ENCODE measurements at places on chromosomes 2 and 18.

DNA sequence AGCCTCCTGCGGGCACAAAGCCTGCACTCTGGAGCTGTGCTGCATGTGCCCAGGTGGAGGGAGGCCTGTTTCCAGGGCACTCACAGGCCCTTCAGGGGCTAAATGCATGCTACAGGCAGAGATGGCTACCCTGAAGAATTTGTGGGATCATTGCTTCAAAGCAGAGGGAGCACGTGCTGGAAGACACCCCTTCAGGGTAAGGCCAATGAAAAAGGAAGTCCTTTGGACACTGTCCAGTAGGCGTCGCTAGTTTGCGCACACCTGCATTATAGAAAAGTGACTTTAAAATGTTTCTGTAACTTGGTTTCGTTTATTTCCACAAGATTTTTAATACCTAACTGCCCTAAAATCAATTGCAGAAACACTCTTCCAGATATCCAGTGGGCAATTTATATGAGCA is 325.3 kb downstream of the ZNF516 start:
- DNase-seq = no peak

GRCh38 chr2:79993144-79993543 is 311.4 kb downstream of the LRRTM1 start:
- no peak for DNase-seq

- DNase-seq = peak; percentile 93
Observed at GRCh38 chr2:42169100-42169873, at the start of gene EML4. EML4 (plus strand) TSS chr2:42169353; CDS start chr2:42169612, 259 bp downstream.

DNA sequence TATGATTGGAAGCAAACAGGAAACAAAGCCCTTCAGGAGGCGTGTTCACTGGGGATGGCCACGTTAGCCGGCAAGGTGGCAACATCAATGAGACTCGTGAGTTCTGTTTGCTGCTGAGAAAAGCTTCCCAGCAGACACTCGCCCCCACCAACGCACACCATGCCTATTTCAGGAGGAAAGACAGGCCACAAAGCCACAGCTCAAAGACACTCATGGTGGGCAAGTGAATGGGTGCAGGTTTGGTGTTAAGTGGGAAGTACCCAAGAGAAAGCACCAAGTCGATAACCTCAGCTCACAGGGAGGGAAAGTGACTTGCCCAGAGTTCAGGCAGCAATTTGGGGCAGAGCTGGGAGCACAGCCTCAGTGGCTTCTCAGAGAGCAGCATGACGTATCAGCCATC is 10.5 kb upstream of the MTERF4 start:
- no peak for DNase-seq

DNA sequence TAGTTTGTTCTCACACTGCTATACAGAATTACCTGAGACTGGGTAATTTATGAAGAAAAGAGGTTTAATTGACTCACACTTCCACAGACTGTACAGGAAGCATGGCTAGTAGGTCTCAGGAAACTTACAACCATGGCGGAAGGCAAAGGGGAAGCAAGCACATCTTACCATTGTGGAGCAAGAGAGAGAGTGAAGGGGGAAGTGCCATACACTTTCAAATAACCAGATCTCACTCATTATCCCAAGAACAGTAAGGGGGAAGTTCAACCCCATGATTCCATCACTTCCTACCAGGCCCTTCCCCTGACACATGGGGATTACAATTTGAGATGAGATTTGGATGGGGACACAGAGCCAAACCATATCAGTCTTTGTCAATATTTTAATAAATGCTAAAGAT is 5.0 kb upstream of the CRYGB start:
- DNase-seq = no peak

DNA sequence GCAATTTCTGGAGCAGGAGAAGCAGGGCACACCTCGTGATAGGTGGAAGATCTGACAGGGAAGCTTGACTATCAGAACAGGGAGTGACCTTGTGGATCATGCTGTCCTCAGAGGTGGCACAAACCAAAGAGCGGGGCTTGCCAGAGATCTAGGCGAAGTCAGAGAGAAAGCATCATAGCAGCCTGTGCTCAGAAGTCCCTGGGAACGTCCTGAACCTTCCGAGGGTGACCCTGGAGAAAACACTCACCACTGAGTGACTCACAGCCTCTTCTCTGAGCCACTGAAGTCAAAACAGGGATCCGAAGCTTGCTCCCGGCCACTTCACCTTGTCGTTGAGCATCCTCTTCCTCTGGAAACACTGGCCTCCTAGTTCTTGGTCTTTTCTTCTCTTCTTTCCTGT is 56.7 kb downstream of the IL1R2 start:
- DNase-seq = no peak

DNA sequence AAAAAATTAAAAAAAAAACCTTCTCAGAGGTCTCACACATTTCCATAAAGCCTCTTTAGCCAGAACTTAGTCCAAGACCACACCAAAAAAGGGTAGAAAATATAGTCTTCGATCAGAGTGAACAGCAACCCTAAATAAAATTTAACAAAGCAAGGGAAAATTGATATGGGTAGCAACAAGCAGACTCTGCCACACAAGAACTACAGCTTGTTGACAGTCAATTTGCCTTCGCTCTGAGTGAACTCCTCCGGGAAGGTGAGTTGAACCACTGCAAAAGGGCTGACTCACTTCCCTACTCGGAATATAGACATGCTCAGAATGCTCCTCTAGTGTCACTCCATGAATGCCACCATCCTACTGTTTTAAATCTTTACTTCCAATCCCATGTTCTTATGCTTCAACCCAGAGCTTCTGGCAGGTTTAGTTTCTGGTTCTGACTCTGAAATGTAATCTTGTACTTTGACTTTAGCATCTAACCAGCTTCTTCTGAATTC is 24.1 kb downstream of the GAD1 start:
- no peak for DNase-seq

Data from ACHN (cell line).